ENCODE measurements at places on chromosomes 3 and 15.

- no peak for DNase-seq
These were observed 101.2 kb downstream of the SMAD6 start for GRCh38 chr15:66803182-66803729.

GRCh38 chr3:144364737-144365136, 393.1 kb downstream of the DIPK2A start:
- no peak for DNase-seq

GRCh38 chr3:111531446-111531845, 10.6 kb upstream of the CD96 start:
- DNase-seq = no peak

- no peak for DNase-seq
These were observed 95.8 kb upstream of the PLAAT1 start for GRCh38 chr3:193145248-193145647.

- no peak for DNase-seq
These were observed 175.6 kb downstream of the SMAD6 start for GRCh38 chr15:66877477-66878271.

- no peak for DNase-seq
These were observed 5.0 kb upstream of the MYL3 start for GRCh38 chr3:46868287-46868686.

- no peak for DNase-seq
These were observed 861.7 kb upstream of the NR2F2 start for GRCh38 chr15:95468820-95469219.

- DNase-seq = no peak
These were observed 68.9 kb upstream of the PCSK6 start for GRCh38 chr15:101558221-101558941.

DNA sequence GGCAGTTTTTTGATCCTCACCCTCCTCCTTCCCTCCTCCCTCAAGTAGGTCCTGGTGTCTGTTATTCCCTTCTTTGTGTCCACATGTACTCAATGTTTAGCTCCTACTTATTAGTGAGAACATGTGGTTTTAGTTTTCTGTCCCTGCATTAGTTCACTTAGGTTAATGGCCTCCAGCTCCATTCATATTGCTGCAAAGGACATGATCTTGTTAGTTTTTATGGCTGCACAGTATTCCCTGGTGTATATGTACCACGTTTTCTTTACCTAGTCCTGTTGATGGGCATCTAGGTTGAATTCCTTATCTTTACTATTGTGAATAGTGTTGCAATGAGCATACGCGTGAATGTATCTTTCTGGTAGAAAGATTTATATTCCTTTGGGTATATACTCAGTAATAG, 61.7 kb upstream of the FGF7 start:
- no peak for DNase-seq

DNA sequence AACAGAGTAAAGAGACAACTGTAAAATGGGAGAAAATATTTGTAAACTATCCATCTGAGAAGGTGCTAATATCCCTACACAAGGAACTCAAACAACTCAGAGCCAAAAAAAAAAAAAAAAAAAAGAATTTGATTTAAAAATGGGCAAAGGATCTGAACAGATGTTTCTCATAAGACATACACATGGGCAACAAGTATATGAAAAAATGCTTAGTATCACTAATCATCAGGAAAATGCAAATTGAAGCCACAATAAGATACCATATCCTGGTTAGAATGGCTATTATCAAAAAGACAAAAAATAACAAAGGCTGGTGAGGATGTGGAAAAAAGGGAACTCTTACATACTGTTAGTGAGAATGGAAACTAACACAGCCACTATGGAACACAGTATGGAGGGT, 36.2 kb downstream of the TXNRD3 start:
- no peak for DNase-seq

DNA sequence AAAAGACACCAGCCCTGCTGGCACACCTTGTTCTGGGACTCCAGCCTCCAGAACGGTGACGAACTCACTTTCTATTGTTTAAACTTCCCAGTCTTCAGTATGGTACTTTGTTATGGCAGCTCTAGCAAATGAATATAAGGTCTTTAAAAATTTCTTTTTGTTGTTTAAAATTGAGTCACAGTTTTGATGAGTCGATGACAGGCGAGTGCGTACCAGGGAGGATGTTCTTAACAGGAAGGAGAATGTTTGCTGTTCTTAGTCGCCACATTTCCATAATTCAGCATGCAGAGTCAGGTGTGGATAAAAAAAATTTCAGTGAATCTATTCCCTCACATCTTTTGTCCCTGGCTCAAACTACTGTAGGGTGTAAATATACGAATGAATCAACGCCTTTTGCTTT, 12.4 kb downstream of the DNASE1L3 start:
- no peak for DNase-seq

GRCh38 chr3:4313606-4314293, 10.6 kb downstream of the SETMAR start:
- no peak for DNase-seq

DNA sequence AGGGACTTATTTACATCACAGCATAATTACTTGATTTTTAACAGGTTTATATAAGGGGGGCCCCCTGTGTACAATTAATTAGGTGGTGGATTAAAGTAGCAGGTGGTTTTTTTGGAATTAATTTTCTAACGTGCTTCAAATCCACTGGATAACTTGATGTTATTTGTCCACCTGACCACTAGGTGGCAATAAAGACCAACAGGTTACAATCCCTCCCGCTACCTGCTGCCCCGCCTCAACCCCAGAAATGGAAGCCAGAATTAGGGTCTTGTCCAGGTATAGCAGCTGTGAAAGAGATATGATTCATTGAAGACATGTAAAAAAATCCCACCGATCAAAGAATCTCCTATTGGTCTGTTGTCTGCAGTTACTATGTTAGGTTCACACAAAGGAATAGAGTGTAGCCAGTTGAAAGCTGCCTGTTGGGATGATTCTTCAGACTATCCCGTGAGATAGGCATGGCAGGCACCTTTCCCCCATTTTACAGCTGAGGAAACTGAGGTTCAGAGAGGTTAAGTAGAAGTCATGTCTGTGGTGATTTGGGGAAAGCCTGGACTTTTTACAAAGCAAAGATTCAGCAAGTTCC, 44.0 kb downstream of the MFSD1 start:
- peak; percentile 22 for DNase-seq

GRCh38 chr3:105823149-105823867, 45.5 kb downstream of the CBLB start:
- DNase-seq = no peak

DNA sequence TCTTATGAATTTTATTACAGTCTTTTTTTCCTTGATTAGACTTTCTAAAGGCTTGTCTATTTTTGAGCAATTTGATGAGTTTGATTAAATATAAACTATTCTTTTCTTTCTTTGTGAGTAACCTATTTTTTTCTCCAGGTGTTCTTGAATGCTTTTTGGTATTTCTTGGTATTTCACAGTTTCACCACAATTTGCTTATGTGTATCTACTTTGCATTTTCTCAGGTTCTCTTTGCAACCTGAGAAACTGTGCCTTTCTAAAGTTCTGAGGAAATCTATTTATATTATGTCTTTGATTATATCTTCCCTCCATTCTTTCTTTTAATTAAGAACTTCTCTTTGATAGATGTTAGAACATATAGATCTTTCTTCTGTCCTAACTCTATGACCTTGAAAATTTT, 117.1 kb upstream of the MLF1 start:
- DNase-seq = no peak

DNA sequence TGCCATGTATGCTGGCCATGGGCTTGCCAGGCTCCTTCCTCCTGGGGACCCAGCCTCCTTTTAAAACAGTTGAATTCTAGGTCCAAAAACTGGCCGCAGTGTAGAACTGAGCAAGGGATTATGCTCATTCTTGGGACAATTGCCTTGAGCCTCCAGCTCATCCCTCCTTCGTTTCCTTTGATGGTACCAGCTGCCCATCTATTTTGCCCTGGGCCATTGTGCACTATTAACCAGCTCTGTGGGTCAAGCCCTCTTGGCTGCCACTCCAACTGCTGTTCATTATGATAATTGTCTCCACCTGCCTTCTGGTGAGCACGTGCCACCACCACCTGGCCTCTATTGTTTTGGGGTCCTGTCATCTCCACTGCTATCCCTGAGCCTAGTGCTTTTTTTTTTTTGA, 75.8 kb upstream of the SYN2 start:
- DNase-seq = no peak

- no peak for DNase-seq
These were observed 126.2 kb upstream of the C2CD4B start for GRCh38 chr15:62291262-62291661.

- no peak for DNase-seq
These were observed 293.7 kb upstream of the TRIM42 start for GRCh38 chr3:140384028-140384771.

- no peak for DNase-seq
These were observed 3.3 kb downstream of the SHISA5 start for GRCh38 chr3:48500656-48501055.

DNA sequence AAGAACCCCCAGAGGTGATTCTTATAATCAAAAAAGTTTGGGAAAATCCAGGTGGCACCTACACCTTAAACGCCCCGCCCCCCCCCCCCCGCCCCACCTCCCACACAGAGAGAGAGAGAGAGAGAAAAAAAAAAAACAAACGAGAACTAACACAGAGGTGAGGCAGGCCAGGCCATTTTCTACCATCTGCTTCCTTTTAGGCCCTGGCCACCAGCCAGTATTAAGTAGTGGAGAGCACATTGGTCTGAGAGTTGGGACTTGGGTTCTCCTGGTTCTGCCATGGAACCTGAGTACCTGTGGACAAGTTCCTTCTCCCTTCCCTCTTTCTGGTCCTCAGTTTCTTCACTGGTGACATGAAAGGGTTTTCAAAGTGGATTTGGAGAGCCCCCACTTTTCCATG, 60.6 kb downstream of the SLC6A11 start:
- DNase-seq = no peak

DNA sequence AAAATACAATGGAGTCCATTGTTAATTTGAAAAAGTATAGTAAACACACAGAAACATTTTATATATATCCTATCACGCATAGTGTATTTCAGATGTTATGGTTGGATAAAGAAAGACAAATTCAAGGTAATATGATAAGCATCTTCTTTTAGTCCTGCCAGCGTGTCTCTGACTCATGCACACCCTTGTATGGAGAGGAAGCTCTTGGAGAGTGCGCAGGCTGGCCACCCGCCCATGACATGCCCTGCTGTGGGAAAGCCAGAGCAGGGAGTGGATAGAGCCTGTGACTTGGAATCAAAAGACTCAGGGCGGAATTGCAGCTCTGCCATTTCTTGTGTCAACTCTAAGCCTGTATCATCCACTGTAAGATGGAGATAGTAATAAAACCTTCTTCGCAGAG, 23.0 kb upstream of the COPG1 start:
- no peak for DNase-seq

- no peak for DNase-seq
These were observed 19.2 kb upstream of the PLA2G4F start for GRCh38 chr15:42175671-42176070.

DNA sequence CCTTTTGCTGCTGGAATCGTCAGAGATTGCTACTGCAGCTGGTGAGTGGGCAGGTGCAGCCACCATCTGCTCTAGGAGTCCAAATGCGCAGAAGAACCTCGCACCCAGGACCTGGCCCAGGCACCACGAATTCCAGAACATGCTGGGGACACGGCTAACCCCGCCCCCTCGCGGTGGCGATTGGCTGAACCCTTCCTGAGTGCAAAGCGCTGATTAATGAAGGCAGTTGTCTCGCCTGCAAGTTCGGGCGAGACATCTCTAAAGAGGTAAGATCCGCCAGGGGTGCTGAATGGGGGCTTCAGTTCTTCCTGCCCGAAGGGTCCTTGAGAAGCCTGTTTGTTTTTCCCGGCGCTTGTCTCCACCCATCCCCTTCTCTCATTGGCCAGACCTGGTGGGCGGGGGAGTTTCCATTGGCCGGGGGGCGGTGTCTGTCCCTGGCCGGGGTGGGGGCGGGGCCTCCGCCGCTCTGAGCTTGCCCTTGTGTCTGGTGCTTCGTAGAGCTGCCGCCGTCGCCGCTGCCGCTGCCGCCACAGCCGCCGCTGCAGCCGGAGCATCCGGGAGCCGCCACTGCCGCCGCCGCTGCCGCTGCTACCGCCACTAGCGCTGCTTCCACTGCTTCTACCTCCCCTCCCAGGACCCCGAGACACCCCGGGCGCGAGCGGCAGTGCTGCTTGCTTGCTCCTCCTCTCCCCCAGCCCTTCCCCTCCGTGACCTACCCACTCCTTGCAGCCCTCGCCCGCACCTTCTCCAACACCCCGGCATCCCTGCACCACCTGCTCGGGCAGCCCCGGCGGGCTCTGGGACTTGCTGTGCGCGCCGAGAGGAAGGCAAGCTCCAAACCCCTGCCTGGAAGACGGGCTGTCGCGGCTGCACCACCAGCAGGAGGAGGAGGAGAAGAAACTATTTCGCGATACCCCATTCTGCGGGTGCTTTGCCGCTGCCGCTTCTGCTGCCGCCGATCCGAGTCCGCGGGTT, at the start of gene CADM2:
Gene CADM2 (plus strand): TSS at position 495 of the 975 bp plus-strand sequence.
- DNase-seq = peak; percentile 66

DNA sequence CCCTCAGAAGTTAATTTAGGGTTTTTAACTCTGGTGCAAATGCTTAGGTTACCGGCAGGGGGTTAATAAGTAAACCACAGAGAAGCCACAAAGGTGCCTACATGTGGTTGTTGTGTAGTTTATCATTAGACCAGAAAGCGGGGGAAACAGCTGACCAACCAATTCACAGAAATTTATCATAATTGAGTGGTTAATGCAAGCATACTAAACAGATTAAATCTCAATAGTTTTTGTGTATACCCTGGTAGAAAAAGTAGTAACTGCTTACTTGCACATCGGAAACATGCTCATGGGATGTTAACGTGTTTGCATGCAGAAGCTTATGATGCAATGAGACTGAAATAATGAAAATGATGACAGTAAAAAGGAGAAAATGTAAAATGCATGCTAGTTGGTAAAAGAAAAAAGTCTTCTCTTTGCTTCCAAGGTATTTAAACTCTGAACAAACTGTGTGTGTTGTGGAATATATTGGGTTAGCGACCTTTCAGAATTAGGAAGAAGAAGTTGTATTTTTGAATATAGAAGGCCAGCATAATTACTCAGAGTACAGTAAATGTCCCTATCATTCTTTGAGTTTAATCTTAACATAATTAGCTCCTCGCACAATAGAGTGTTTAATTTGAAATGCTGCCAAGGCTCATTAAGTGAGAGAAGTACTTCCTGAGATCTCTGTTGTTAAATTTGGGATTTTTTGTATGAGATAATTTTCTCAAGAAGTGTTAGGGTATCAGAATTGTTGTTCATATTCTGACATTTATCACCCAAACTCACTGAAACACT, 316.2 kb downstream of the PTPRG start:
- no peak for DNase-seq

DNA sequence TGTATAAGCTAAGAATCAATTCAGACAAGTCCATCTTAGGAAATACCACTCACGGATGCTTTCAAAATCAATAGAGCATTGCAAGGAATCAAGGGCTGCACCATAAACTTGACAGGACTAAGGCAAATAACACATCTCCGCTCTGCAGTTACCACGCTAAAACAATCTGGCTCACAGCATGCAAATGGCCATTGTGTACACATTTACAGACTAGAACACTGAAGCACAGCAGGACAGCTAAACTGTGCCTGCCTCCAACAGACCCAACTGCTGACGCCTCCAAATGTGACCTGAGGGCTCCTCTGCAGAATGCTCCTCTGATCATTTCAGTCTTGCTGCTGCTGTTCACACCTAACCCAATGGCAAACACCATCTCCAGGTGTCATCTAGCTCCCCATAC, 104.3 kb downstream of the MEX3B start:
- DNase-seq = no peak

All from activated naive CD4-positive, alpha-beta T cell treated with anti-CD3 and anti-CD28 coated beads, Interleukin-2, amount 50 U/mL, for 16 hours (primary cell).